ENCODE measurements at places on chromosomes 3 and 15.

- DNase-seq = no peak
Observed at GRCh38 chr3:30269751-30270445, 336.5 kb upstream of the TGFBR2 start.

DNA sequence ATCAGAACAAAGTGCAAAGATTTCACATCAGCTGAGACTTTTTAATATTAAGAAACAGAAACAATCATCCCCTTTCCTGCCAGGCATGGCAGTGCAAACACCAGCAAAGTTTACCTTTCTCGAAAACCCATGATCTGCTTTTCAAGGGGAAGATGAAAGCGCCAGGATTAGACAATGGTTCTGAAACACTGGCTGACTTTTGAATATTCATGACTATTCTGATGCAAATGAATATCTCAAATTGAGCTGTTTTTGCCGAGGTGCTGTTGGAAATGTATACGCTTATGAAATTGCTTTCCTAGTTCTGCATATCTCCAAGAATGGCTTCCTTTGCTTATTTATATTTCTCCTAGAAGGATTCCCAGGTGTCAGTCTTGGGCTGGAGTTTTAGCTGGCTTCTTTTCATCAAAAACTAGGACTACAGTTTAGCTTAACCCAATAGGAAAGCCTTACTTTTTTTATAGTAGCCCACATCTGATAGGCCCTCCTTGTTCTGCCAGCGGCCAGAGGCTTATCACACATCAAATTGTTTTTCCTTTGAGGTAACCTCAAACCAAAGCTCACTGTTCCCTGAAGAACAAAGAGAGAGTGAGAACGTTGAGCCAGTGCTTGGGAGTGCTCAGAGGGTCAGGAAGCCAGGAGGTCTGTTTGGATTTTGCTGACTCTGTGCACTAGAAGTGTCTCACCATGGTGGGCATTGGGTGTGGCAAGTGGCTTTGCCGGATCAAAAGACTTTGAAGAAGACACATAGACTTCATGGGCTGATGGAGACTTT, 74.0 kb upstream of the PLCL2 start:
- DNase-seq = no peak

DNA sequence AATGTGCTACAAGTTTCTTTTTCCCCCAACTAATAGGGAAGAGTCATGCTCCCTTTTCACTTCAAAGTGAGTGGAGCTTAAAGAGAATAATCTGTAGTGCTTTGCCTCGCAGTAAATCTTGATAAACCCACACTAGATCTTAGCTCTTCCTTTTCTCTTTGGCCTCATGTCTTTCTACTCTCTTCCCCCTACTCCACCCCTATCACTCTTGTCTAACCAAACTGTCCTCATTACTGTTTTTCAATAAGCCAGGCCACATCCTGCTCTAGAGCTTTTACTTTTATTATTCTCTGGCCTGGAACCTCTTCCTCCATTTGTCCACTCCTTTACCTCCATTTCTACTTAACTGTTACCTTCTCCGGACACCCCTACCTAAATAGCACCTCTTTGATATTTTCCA, 291.0 kb upstream of the SATB1 start:
- no peak for DNase-seq

DNA sequence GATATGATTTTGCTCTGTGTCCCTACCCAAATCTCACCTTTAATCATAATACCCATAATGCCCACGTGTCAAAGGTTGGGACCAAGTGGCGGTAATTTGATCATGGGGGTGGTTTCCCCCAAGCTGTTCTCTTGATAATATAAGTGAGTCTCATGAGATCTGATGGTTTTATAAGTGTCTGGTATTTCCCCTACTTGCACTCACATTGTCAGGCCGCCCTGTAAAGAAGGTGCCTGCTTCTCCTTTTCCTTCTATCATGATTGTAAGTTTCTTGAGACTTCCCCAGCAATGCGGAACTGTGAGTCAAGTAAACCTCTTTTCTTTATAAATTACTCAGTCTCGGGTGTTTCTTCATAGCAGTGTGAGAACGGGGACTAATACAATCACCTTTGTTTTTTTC, 279.8 kb downstream of the ARPP21 start:
- DNase-seq = no peak

DNA sequence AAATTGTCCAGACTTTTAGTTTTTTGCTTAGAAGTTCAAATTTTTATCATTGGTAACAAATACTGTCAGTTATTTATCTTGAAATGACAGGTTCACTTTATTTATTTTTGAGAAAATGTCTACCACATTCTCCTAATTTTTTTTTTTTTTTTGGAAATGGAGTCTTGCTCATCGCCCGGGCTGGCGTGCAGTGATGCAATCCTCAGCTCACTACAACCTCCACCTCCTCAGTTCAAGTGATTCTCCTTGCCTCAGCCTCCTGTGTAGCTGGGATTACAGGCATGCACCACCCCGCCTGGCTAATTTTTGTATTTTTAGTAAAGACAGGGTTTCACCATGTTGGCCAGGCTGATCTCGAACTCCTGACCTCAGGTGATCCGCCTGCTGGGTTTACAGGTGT, 16.1 kb upstream of the EBLN2 start:
- no peak for DNase-seq

- DNase-seq = no peak
Observed at GRCh38 chr15:69953816-69954215, 143.9 kb downstream of the TLE3 start.

- DNase-seq = no peak
Observed at GRCh38 chr3:58015520-58015915, 7.3 kb downstream of the FLNB start.

- no peak for DNase-seq
Observed at GRCh38 chr3:58051196-58051595, 43.0 kb downstream of the FLNB start.

DNA sequence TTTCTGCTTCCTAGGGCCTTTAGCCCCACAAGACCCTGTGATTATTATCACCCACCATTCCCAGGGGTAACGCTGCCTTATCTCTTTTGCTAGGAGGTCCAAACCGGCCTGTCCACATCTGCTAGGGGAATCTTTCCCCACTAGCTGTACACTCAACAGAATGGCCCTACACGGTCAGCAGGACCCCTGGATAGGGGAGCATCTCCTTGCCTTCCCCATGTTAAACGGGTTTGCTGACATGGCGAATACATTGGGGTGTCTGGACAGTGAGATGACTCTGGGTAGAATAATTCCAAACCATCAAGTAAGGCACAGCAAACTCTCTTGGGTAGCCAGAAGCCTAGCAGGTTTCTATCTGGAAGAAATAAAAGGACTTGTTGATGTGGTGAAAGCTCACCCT, 702 bp downstream of the TRAIP start:
- no peak for DNase-seq

GRCh38 chr15:101115786-101116680, 135.8 kb downstream of the CHSY1 start:
- DNase-seq = no peak

DNA sequence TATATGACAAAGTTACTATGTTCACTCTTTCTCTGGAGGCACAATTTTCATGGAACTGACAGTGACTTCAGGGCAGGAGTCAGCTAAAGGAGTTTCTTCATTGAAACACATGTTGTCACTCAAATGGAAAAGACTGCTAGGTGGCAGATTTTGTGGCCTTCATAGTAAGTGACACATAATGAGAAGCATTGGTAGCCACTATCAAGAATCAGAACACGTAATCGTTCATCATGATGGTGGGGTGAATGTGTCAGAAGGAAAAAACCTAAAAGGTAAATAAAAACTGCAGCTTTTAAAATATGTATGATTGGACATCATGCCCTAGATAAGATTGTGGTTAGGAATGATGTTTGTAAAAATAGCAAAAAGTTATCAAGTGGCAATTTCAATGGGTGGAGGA, 1491.0 kb downstream of the SI start:
- DNase-seq = no peak

DNA sequence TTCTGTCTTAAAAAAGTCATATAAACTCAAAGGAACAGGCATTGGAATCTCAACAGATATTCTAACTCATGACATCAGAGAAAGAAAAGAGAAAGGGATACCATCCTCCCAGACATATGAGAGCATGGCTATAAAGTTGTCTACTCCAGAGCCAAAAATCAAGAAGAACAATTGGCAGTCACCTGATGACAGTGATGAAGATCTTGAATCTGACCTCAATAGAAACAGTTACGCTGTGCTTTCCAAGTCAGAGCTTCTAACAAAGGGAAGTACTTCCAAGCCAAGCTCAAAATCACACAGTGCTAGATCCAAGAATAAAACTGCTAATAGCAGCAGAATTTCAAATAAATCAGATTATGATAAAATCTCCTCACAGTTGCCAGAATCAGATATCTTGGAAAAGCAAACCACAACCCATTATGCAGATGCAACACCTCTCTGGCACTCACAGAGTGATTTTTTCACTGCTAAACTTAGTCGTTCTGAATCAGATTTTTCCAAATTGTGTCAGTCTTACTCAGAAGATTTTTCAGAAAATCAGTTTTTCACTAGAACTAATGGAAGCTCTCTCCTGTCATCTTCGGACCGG, 35.9 kb downstream of the UNC13C start:
- DNase-seq = no peak

GRCh38 chr15:73985101-73985873, 6.8 kb downstream of the STOML1 start:
- DNase-seq = no peak

GRCh38 chr3:13824521-13825310, 55.2 kb downstream of the WNT7A start:
- no peak for DNase-seq

DNA sequence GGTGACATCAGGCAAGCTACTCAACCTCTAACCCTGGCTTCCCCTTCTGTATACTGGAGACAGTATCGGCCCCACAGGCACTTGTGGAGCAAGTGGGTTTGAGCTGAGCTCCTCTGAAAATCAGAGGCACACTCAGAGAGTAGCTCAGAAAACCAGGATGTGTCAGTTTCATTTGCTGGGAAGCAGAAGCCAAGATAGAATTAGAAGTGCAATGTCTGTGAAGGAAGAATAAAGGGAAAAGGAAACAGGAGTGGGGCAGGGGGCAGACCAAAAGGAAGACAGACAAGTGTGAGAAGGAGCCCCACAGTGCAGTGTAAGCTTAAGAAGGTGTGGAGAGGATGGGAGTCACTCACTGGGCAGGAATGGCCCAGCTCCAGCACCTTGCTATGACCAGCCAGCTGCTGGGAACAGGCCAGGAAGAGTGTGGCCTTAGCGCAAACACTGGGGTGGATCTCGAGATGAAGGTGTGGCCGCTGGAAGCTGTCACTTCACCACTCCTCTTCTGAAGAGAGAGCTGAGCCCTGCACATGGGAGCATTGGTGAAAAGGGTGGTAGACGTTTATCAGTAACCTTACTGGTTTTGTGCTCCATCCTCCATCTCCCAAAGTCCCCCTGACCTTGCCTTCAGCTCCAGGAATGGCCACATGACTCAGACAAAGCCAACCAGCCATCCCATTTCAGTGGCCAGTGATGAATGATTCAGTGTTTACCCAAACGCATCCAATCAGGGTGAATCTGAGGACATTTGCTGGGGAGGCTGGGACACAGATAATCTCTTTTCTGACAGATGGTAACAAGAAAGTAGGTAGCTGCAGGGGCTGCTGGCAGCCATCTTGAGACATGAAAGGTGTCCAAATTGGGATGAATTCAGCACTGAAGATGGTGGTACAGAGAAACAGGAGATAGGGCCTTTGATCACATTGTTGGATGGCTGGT, 108.4 kb downstream of the SHQ1 start:
- no peak for DNase-seq

DNA sequence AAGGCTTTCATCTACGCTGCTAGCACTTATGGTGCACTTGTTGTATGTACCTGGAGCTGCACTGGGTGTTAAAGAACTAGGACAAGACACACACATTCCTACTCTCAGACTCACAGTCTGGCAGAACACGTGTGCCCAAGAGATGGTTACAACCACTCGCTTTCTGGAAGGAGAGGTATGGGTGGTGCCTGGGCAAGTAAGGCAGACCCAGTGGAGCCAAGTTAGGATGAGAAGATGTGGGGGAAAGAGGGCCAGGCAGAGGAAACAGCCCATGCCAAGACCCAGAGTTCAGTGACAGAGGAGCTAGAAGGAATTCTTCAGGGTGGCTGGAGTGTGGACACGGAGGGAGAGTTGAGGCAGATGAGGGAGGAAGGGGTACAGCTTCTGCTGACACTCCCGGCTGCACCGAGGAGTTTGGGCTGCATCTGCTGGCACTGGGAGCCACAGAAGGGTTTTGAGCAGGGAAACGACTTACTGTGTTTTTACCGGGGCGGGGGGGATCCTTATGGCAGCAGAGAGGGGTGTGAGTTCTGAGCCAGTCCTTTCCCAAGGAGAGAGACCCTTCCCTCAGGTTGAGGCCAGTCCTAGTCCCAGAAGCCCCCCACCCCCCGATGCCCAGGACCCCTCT, 59.0 kb downstream of the GRIP2 start:
- no peak for DNase-seq

DNA sequence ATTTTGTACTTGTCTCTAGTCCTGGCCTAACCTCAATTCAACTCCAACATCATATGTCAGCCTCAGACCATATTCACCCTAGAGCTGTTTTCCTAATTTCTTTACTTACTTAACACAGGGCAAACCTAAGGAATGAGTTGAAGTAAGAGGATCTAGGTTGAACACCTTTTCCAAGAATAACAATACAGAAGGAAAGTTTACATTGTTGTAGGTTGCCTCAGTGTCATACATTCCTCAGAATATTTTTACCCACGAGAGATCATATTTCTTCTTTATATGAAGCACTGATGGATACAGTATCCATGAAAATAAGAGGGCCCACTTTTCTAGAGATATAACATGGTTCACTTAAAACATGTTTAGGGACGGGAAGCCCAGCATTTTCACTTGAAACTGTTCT, 369.5 kb downstream of the CNTN6 start:
- no peak for DNase-seq

Measured in NCI-H748 treated with DMSO at 0.1 percent for 48 hours (cell line).